Nephron progenitor cell (in vitro differentiated cells): ENCODE measurements at places on chromosomes 3 and 15.

DNA sequence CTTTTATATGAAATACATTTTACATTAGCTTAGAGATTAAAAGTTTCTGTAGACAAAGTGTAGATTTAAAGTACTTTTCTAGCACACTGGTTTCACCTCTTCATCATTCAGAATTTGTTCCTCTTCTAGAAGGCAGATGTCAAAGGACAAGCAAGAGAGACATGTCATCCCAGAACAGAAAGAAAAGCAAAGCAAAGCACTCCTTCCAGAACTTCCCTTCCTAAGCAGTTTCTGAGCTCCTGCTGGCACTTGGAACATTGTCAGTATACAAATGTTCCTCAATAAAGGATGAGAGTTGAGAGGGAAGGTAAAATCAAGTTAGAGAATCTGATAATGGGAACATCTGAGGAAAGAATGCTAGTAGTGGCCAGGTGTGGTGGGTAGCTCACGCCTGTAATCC is 26.2 kb downstream of the TMOD3 start:
- no peak for DNase-seq

DNA sequence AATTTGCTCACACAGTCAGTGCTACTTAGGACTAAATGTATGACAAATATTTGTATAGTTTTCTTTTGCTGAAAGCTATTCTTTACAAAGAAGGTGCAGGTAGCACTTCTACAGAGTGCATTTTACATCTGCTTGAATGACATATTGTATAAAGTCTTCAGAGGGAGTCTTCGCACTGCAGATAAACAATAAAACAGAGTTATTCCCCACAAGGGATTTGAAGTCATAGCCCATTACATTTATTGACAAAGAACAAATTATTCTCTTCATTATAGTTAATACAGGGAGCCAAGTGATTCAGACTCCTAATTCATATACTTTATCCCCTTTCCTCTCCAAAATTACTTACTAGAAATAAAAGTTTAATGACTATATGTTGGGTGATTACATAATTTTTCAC is 529.7 kb downstream of the EDEM1 start:
- no peak for DNase-seq

- no peak for DNase-seq
These were observed 30.0 kb downstream of the FILIP1L start for GRCh38 chr3:100084100-100084806.

- peak; percentile 95 for DNase-seq
These were observed 928 bp downstream of the ANKRD34C start for GRCh38 chr15:79283252-79284048.

- no peak for DNase-seq
These were observed 132.7 kb downstream of the SLC25A26 start for GRCh38 chr3:66353530-66353929.

GRCh38 chr3:149145974-149146373 is 16.5 kb downstream of the HPS3 start:
- DNase-seq, result no peak

- no peak for DNase-seq
These were observed 99.0 kb upstream of the LIPC start for GRCh38 chr15:58332676-58333400.

DNA sequence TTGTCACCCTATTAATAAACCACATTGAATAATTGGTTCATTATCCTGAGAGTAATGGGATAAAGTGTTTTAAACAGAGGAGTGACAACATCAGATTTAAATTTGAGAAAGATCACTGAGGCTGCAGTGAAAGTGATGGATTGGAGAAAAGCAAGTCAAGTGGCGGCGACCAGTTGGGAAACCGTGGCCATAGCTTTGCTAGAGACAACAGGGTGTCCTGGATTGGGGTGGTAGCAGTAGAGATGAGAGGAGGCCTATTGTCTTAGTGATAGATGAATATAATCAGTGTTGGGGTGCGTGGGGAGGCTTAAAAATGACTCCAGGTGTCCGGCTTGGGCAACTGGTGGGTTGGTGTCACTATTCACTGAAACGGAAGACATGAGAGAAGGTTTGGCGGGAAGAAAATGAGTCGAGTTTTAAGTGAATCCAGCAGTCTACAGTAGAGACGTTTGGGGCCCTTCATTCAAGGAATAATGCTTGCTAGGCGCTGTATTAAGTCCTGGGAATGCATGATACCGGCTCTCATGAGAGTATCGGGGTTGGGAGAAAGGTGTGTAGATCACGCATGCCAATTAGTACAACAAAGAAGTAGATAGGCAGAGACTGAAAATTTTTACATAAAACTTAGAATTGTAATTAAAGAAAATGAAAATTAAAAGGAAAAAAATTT is 819 bp downstream of the NEK4 start:
- no peak for DNase-seq

DNA sequence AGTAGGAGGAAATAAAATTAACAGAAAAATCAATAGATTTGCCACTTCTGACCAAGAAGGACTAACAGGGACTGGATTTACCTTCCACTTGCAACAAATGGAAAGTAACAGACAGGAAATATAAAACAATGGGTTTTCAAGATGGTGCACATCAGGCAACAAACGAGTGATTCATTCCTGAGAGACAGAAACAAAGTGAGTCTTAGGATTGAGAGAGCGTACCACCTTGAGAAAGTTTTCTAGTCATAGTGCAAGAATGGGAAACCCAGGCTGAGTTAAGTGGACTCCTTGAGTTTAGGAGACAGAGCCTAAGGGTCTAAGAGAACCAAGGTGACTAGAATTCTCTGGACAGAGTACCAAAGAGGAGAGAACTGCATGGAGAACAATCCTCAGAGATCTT is 101.7 kb downstream of the PPP2R3A start:
- no peak for DNase-seq

DNA sequence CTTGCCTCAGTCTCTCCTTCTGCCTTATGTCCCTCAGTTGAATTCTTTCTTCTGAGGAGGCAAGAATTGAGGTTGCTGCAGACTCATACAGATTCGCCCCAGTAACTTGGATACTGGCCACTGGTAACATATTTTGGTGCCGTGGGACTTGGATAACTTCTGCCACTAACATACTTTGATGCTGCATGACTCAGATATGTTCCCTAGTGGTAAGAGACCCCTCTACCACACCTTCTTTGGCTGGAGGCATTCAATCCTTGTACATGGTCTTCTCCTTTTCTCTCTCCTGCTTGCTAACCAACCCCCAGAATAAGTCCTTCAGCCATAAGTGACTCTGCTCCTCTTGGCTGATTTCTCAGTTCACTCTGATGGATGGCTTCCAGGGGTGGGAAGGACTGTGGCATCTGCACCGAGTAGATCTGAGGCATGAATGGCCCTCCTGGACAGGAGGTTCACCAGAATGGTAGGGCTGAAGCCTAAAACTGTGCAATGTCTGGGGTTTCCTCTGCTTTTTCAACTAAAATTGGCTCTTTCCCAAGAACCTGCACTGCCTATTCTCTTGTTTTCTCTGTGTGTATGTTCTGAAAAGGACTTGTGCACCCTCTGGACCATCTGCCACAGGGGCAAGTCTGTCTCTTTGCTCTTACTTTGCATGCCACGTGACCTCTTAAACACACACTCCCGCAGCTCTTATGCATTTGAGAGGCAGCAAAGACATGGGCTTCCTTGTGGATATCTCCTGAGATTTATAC is 55.5 kb upstream of the FSTL1 start:
- no peak for DNase-seq

DNA sequence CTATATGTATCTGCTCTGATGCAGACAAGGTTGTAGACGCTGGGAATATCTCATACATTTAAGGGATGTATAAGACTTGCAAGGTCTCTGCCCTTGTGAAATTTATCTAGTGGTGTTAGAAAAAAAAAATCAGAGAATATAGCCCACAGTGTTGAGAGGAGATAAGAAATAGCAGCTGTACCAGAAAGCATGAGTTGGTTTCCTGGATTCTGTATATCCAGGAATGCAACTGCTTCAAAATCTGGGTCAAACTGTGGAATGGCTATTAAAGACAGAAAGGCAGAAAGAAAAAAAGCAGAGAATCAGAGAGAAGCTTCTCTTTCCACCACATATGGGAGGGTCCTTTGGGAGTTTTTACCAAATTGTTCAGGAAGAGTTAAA is 1.5 kb upstream of the TMEM212 start:
- no peak for DNase-seq

GRCh38 chr3:12807601-12808359 is 11.3 kb downstream of the CAND2 start:
- no peak for DNase-seq

DNA sequence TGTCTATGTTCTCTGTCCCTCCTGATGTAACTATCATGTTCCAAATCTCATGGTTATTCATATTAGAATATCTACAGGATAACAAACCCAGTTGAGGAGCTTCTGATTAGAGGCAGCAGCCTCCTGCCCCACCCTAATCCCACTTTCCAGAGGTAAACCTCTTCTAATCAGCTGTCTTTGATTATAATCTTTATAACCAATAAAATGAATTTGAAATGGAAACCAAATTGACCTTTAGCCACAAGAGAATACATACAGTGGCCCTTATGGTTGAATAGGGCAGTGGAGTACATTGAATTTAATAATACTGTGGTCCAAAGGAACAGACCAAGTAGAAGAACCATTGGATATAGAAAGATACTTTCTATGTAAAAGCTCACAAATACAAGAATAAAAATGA is 281.3 kb upstream of the UMPS start:
- DNase-seq, result no peak

- DNase-seq, result no peak
These were observed 377.1 kb upstream of the TPM1 start for GRCh38 chr15:62665449-62665848.

DNA sequence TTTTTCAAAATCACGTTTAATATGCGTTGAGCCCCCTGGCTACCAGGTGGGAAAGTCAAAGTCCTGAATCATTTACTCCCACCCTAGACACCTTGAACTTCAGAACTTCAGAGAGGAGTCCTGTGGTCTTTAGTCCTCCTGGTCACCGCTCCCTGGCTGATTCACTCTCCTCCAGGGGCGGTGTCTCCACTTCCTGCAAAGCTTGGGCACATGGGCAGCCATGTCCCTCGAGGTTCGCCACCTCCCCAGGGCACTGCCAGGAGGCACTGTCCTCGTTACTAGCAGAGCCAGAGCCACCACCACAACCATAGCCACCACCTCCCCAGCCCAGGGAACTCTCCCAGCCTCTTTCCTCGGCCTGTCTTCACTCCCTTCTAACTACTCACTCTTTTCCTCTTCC is 31.0 kb downstream of the LOXL1 start:
- DNase-seq, result no peak

DNA sequence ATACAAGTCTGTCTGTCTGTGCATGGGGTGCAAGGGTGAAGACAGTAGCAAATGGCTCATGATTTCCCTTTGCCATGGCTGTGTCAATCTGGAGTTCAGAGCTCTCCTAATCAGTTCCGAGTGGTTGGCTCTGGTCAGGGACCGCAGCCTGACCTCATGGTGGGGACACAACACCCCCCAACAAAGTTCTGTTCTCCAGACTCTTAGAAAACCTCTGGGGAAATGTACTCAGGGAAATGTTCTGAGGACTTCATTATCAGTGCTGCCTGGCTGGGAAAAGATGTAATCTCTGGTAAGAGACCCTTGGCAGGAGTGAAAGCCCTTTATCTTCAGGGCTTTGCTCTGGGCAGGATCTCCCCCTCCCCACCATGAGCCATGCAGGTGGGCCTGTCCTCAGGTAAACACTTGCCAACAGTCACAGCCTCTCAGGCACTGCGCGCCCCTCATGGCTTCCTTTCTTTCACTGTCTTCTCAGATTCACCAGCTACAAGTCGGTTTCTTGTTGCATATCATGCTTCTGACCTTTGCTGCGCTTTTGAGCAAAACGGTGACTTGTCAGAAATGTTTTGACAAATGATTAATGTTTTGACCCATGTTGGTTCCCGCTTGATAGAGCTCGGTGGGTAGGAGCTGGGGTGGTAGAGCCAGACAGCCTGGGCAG is 95.5 kb downstream of the ST6GAL1 start:
- DNase-seq, result no peak

DNA sequence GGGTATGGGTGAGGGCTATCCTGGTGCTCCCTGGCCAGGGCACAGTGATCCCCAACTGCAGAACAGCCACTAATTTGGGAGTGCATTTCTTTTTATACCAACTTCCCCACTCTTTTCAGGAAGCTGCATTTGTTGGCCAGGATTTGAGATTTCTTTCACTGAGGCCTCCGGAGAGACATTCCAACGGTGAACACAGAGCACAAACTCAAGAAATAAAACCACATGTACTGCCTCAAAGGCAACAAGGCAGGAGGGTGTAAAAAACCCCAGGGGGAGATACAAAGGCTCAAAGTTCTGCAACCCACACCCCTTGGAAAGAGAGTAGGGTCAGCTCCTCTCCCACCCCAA is 65.3 kb downstream of the CPN2 start:
- DNase-seq, result no peak

GRCh38 chr15:70561885-70562284 is 201.5 kb downstream of the UACA start:
- DNase-seq, result no peak

GRCh38 chr3:11591391-11592282 is 52.1 kb downstream of the VGLL4 start:
- peak; percentile 24 for DNase-seq

GRCh38 chr3:69353503-69353902 is 32.4 kb downstream of the FRMD4B start:
- DNase-seq, result no peak

DNA sequence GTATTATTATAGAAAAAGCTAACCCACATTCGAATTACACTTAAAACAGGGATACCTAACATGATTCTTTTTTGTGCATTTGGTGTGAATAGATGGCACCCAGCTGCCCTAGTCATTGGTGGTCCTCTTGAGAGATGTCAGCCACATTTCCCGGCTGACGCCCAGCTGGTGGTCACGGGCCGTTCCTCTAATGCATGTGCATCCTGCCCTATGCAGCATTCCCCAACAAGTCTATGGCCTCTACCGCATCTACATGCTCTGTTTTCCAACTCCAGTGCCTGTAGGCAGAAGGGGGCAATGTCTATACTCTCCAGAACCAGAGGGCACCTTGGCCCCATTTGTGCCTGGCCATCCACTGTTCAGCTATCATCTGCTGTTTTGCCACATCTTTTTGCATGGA is 78.6 kb upstream of the PRICKLE2 start:
- DNase-seq, result no peak

DNA sequence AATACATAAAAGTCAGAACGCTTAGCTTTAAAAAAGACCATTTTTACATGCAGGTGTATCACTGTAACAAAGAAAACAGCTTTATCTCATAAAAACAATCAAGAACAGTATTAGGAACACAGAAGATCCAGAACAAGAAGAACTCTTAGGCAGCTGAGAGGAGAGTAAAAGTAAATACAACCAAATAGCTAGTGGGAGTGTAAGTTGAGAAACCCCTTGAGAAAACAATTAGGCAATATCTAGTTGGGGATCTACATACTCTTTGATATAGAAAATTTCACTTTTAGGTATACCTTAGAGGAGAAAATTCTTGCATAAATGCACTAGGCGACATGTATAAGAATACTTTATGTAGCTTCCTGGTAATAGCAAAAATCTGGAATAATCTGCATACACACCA is 7.5 kb downstream of the TMF1 start:
- no peak for DNase-seq
